ENCODE measurements at places on chromosomes 4 and X.

DNA sequence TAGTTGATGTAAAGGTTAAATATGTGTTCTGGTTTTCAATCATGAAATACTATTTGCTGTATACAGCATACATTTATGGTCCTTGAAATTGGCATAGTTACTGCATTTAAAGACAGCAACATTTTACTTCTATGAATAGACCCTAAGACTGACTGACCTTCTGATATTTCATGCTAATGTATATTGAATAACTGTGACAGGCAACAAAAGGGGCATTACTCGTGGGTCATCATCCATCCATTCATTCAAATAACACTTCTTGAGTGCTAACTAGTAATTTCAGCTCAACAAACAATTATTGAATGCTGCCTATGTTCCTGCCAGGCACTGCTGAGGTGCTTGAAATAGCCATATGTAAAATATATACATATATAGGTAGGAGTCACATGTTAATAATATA, 92.8 kb upstream of the ADAMTS3 start:
- DNase-seq: no peak

- no peak for DNase-seq
Measured at GRCh38 chr4:173360587-173361221, 10.1 kb upstream of the SAP30 start.

- no peak for DNase-seq
Measured at GRCh38 chr4:155745984-155746383, 12.8 kb upstream of the GUCY1B1 start.

DNA sequence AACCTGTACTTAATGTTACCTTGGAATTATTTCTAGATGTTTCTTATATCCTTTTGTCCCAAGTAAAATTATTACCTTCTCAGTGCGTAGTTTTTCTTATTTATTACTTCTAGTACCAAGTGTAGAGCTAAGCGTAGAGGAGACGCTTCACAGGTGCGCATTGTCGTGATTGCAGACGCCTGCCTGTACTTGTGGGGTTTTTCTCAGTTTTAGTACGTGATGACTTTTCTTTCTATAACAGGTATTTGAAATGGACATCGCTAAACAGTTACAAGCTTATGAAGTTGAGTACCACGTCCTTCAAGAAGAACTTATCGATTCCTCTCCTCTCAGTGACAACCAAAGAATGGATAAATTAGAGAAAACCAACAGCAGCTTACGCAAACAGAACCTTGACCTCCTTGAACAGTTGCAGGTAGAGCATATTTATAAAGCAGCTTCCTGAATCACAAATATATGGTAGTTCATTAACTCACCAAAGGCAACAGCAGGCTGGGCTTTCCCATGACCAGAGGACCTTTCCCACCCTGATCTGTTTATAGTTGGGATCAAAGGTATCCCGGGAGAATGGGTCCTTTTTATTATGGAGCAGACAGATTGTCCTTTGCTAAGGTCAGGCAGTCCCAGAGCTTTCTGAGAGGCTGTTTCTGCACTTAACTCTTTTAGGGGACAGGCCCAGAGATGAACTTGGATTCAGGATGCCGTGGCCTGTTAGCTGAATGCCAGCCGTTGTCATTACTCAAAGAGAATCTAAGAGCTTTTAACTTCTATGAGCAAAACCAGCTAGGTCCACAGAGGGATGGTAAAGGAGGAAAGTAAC, 172.9 kb downstream of the PTTG2 start:
- DNase-seq: no peak

DNA sequence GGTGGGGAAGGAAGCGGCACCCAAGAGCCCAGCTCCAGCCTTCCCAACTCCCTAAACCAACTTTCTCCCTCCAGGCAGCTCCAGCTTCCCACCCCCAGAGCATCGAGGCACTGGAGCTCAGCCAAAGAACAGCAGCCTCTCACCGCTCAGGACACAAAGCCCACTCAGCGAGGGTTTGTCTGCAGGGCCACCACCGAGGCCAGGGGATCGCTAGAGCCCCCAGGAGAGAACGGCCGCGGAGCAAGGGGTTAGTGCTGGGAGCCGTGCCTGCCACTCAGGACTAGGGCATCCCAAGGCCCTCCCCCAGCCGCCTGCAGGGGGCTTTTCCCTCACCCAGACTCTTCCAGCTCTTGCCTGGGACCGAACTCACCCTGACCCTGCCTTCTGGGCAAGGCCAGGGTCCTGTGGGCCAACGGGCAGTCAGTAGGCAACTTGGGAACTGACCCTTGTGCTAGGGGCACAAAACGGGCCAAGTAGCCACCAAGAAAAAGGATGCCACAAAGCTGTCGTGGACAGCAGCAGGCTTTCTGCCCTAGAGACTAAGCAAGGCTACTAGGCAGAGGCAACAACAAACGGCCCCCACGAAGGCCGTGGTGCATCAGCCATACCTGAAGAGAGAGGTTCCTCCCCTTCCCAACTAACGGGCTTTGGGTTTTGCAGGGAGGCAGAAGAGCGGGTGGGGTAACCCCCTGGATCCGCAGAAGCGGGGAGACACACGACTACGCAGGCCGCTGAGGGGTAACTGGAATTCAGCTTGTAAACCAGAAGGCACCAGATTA, 2.3 kb downstream of the HCFC1 start:
- peak; percentile 32 for DNase-seq

GRCh38 chr4:4659871-4660651, 118.2 kb upstream of the STX18 start:
- no peak for DNase-seq

GRCh38 chr4:120236873-120237272, 170.2 kb upstream of the MAD2L1 start:
- no peak for DNase-seq

DNA sequence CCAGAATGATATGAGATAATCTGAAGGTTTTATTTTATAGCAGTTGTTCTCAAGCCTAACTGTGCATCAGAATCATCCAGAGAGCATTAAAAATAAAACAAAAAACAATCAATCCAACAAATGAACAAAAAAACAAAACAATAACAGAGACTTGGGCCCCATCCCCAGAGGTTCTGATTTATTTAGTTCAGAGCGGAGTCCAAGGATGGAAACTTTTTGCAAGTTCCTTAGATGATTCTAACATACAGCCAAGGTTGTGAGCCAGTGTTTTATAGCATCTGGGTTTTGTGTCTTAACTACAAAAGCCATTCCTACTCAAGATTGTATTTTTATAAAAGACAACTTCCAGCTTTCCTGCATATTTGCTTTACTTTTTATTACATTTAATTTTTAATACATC, 59.4 kb upstream of the GRPR start:
- no peak for DNase-seq

DNA sequence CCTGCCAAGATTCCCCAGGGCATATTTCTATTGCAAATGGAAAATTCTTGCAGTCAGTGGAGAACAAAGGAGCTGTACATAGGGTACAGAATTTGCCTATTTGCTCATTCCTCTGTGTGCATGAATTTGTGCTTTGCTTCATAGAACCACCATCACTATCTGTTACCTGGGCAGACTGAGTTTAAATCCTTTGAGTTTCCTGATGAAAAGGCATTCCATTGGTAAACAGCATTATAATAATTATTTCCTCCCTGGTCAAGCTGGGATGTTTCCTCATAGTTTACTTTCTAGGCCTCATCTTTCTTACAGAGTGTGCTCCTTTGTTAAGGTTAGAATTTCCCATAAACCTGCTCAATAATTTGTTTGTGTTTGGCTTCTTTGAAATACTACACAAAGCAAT, 809 bp upstream of the SLC6A14 start:
- no peak for DNase-seq

DNA sequence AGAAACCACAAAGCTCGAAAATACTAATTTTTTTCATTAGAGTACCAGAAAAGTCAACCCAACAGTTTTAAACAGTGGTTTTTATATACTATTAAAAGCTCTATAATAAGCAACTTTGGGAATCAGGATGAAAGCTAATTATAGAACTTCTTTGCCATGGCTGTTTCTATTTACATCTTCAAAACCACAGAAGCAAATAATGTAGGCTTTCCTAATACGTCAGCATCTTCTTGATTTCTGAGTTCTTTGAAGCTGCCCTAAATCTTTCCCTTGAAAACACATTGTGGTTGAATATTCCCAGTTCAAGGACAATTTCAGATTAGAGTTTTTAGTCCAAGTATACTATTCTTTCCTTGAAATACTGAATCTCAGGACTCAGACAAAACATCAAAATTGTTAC, 460.2 kb upstream of the FAT1 start:
- DNase-seq: no peak

DNA sequence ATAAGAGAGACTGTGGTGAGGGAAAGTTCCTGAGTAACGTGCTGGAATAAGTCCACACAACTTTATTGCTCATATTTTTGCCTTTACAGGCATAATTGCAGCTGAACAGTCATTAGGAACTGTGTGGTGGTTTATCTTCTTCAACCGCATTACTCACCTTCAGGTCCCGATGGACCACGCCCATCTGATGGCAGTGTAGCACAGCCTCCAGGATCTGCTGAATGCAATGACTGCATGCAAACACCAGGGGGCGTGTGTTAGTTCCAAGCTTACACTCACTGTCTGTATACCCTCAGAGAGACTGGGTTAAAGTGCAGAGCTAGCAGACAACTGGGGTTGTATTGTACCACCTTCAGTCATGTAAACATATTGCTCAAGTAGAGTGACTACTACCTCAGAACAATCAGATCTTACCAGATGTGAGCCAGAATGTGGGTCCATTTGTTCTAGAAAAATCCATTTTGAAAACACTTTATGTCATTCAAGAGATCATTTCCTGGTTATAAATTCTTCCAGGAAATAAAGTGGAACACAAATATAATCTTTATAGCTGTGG, 214.0 kb downstream of the CAMK2D start:
- DNase-seq: peak; percentile 86

DNA sequence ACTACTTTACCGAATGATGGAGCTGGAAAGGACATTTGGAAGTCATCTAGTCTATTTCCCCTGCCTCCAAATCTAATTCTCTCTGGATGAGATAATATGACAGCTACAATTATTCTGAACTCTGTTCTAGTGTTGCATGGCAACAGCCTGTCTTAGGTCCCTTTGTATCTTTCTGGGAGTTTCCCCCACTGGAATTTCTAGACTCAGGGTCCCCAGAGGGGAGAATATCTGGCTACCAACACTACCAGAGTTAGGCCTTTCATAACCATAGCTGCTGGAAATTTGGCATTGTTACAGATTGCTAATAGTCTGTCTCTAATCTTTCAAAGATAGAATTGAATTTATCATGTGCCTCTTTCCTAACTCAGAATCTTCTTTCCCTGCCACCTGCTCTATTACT, 4.5 kb downstream of the MSN start:
- no peak for DNase-seq

- no peak for DNase-seq
Measured at GRCh38 chr4:119087121-119087520, 48.5 kb upstream of the MYOZ2 start.

- no peak for DNase-seq
Measured at GRCh38 chrX:149495573-149496071, 9.5 kb downstream of the IDS start.

DNA sequence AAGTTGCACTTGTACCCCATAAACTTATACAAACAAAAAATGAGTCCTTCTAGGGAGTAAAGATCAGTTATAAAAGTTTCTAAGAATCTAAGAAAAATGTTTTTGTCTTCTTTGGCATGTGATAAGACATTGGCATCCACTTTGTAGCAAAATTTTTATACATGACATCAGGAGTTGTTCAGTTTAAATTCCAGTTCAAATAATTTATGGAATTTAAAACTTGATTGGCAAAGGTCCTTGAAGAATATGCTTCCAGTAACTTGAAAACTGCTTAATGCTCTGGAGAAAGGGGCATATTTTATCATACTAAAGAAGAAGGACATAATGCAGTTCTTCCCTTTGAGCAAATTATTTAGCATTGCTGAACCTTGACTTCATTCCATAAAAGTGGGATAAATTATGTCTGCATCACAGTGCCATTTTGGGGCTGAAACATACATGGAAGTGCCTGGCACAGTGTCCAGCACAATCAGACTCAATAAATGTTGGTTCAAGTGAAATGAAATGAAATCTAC, 163.3 kb upstream of the IL15 start:
- DNase-seq: no peak

DNA sequence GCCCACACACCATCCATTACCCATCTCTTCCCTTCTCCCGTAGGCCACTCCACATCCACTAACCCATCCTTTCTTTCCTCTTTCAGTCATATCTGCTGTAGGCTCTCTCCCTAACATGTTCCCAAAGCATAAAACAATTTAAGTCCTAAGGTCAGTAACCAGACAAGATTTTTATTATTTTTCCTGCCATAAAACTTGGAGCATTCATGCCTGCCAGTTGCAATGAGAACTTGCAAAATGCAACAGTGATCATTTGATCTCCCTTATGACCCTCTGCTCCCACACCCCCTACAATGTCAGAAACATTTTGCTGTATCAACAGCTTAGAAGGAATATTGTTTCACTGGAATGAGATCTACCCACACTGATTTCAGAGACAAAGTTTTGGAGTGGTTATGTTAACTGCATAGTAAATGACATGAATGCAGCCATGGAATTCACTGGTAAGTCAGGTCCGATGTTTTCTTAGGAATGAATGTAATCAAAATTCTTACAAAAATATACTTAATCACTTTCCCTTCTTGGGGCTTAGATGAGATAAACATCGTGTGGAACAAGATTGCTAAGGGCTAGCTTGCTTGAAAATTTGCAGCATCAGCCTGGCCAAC, 5.7 kb downstream of the NIPAL1 start:
- DNase-seq: no peak

GRCh38 chr4:96913441-96914080, 1073.7 kb downstream of the PDHA2 start:
- no peak for DNase-seq

DNA sequence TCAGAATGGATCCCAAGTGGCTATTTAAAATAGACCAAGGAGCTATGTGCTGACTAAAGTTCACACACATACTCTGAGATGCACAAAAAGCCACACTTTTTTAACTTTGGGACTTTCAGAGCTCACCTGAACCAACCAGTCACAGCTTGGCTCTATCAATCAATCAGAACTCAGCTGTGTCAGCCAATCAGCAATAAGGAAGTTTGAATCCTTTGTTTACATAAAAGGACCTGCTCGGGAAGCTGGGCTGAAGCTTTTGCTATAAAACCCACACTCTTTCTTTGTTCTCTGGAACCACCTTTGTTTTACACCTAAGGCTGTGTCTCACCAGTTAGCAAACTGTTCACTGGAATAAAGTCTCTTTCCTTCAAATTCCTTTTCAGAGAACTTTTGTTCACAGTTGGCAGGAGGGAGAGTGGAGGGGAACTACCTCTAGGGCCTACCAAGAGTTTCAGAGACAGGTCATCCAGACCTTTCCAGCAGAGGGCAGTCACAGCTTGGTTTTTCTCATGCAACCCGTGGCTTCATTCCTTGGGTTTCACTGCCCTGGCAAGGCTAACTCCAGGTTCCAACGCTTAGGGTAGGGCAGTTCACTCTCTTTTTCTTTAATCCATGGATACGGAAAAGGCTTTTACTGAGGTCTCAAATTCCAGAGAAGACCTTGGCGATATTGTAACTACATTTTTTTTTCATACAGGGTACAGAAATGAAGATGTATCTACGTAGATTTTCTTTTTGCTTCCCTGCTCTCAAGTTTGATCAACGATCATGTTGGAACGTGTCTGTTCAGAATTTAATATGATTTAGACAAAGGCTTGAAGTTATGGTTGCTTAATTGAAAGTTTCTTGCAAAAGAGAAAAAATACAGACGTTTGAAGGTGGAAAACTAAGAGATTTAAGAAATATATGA, 80.7 kb downstream of the GPRIN3 start:
- DNase-seq: peak; percentile 76

GRCh38 chrX:37906357-37906756, 59.0 kb upstream of the DYNLT3 start:
- no peak for DNase-seq
